Thoracic aorta endothelial cell (primary cell): ENCODE measurements at places on chromosomes 13 and 19. TPM values are rescaled to one million over a fixed set of nuclear protein-coding genes. Genes with fewer than 3 reads are reported as not detected.

NUCB1 gene
- 193 and 203 TPM in 2 replicates for total RNA-seq

BICRA gene
- 11.0 and 19.2 TPM in 2 replicates for total RNA-seq

DNAAF3 gene
- total RNA-seq: 0.27 and 0.29 TPM in 2 replicates

SPIB gene
- total RNA-seq: not detected in 2 replicates

TMEM272 gene
- not detected in 2 replicates for total RNA-seq

ATP4A gene
- total RNA-seq: not detected in 2 replicates

LILRA1 gene
- total RNA-seq: not detected in 2 replicates

KRTDAP gene
- total RNA-seq: not detected in 2 replicates

PRTN3 gene
- not detected in 2 replicates for total RNA-seq

DMAC2 gene
- total RNA-seq: 48.8 and 59.0 TPM in 2 replicates

RASAL3 gene
- 0.40 and 2.4 TPM in 2 replicates for total RNA-seq

SPRED3 gene
- 7.8 and 11.0 TPM in 2 replicates for total RNA-seq
